ENCODE measurements at places on chromosomes 4 and X.

DNA sequence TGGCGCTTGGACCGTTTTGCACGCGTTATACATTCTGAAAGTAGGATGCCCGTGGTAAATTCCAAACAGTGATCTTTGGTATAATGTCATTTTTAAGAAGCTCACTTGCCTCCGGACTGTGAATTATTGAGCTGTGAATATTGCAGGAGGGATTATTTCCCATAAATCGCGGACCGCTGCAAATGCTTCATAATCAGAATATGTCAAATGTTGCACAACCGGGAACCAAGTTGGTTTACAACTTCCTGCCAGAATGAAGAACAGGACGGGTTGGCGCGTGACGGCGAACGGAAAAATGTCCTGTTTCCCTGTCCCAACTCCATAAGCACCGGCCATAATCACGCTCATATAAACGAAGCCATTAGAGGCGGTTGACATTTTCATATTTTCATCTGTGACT lies 67.6 kb downstream of the SHOX start:
- DNase-seq: no peak

GRCh38 chrX:85309717-85310116 lies 65.9 kb downstream of the ZNF711 start:
- no peak for DNase-seq

DNA sequence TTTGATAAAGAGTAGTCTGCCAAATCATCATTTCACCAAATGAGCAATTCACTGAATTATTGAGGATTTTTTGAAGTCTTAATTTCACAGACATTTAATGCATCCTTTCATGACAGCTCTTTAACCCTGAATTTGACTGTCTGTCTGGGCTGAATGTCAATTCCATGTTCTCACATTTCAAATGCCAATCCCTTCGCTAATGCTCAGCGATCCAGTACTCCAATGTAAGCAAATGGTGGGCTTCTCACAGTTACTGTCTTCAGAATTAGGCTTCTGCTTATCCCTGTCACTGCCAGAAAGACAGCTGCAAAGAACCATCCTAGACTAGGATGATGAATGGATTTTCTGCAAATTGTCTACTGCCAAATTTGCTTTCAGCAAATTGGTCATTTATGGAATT lies 36.2 kb upstream of the USP38 start:
- no peak for DNase-seq

DNA sequence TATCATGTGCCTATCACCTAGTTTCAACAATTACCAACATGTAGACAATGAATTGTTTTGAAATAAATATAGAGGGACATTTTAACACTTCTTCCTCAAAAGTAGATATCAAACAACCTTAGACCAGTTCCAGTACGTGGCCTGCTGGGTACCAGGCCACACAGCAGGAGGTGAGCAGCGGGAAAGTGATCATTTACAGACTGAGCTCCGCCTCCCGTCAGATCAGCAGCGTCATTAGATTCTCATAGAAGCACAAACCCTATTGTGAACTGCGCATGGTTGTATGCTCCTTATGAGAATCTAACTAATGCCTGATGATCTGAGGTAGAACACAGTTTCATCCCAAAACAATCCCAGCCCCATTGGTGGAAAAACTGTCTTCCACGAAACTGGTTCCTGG lies 6.5 kb downstream of the BBS7 start:
- DNase-seq: no peak

GRCh38 chrX:48897157-48897624 lies 377 bp downstream of the TIMM17B start:
- DNase-seq: peak; percentile 10
